Stimulated activated CD4-positive, alpha-beta T cell treated with anti-CD3 and anti-CD28 coated beads, Interleukin-2, amount 100 ng/mL, for 48 hours (primary cell): ENCODE measurements at places on chromosomes 2 and 18.

DNA sequence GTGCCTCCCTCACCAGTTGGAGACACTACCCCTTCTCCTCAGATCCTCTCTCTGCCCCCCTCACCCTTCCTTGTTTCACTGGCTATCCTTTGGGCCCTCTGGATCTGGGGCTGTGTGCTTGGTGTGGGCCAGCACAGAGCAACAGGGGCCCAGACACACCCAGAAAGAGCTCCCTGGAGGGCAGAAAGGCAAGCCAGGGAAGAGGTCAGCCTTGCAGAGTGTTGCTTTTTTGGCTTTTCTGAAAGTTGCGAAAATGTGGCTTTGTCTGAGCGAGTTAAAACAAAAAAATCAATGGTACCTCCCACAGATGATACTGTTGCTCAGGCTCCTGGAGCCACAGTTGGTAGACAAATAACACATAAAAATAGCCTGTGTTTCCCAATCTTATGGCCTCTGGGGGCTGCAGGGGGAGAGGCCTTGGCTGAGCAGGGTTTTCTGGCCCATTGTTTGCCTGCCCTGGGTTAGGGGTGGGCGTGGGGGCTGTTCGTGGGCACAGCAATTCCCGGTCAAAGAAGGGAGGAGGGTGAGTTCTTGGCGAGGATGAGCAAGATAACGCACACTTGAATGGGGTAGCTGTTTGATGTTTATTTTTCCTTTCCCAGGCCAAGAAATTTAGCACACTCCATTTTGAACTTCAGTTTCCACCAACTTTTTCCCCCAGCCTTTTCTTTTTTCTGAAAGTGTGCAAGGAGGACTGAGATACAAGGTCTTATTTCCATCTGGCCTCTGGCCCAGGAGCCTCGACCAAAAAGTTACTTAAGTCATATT is 167.0 kb upstream of the HAAO start:
- DNase-seq, result no peak

GRCh38 chr18:26574958-26575864 is 26.9 kb upstream of the KCTD1 start:
- DNase-seq, result no peak

- no peak for DNase-seq
Measured at GRCh38 chr2:178237488-178238153, 43.3 kb downstream of the OSBPL6 start.

GRCh38 chr2:10009811-10010781 is 33.3 kb upstream of the KLF11 start:
- DNase-seq, result no peak
